ENCODE measurements at places on chromosomes 2 and 18. TPM values are rescaled to one million over a fixed set of nuclear protein-coding genes. Genes with fewer than 3 reads are reported as not detected.

The ABCG5 gene
- not detected for total RNA-seq

The VAMP5 gene
- total RNA-seq, result 47.3 TPM

The ALKAL2 gene
- total RNA-seq, result 1.1 TPM

The POTEJ gene
- not detected for total RNA-seq

The AFF3 gene
- 8.0 TPM for total RNA-seq

The GKN2 gene
- not detected for total RNA-seq

The EMILIN1 gene
- total RNA-seq, result 18.4 TPM

The C2orf72 gene
- total RNA-seq, result 0.05 TPM

Data from left ventricle myocardium inferior (tissue), 1 donor.